HuH-7 (cell line): ENCODE measurements at places on chromosomes 5 and 9.

GRCh38 chr9:77922591-77922990, 109.0 kb downstream of the GNAQ start:
- DNase-seq: no peak

DNA sequence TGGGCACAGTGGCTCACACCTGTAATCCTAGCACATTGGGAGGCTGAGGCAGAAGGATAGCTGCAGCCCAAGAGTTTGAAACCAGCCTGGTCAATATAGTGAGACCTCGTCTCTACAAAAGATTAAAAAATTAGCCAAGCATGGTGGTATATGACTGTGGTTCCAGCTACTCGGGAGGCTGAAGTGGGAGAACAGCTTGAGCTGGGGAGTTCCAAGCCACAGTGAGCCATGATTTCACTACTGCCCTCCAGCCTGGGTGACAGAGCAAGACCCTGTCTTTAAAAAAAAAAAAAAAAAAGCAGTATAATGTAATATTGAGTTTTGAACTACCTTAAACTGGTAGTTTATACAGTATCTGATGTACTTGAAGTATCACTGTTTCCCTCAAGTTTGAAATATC, 358.4 kb downstream of the EBF1 start:
- DNase-seq: no peak

- no peak for DNase-seq
Measured at GRCh38 chr5:120769312-120769872, 305.3 kb downstream of the PRR16 start.

DNA sequence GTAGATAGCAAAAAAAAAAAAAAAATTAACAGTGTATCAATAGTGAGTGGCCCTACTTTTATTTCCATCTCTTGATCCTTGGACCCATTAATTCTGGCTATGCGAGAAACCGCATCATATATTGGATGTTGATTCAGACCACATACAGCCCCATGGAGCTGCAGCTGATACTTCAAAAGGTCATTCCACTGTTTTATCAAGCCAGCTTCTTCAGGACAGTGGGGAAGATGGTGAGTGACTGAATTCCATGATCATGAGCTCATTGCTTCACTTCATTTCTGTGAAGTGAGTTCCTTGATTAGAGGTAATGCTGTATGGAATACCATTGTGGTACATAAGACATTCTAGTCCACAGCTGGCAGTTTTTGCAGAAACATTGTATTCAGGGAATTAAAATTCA, 222.9 kb upstream of the MEF2C start:
- DNase-seq: no peak

DNA sequence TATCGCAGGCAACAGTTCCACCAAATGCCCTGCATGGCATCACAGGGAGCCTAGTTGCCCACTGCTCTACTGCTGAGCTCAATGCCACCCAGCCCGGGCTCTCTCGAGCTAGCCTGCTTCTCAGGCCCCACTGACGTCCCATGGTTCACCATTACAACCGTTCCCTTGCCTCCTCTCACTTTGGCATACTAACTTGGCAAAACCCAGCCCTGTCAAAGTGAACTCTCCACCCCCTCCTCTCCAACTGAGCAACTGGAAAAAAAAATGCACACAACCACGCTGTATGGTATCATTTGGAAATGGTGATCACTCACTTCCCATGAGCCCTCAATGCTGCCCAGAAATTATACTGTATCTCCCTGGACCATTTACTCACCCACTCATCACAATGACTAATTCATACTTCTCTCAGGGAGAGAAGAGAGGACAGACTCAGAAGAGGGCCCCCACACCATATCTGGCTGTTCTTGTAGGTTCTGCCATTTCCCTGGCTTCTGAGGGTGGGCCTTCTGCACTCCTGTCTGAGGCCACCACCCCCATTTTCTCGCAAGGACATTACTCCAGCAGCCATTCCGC, 51.4 kb upstream of the RARS1 start:
- DNase-seq: no peak

DNA sequence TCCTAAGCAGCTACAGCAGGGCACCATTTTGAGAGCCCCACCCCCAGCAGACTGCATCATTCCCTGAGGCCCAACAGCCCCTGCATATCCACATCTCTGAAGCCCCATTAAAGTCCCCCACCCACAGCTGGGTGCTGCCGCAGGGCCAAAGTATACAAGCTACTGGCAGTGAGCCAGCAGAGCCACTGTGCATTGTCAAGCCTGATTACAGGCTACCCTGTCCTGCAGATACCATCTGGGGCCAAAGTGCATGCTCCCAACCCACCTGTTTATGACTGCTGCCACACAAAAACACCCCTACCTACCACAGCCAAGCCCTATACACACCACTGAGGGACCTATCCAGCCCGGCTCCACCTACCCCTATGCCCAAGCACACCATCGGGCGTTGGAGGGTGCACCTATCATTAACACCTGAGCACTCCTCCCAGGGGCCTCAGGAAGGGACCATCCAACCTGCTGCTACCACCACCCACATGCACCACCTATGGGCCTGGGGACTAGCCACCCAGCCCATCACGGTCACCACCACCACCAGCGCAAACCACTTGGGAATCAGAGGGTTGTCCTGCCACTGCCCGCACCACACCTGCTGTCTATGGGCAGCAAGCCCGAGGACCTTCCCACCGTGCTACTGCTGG, 105.0 kb downstream of the PLPP1 start:
- peak; percentile 8 for DNase-seq
